ENCODE measurements at places on chromosomes 7 and 10.
A peak's percentile ranks its signal among the peaks of the same experiment; 100 is the strongest.

GRCh38 chr7:101179117-101179516, 976 bp downstream of the NAT16 start:
- no peak for DNase-seq
- no peaks in the 10 kb centered on the region for H3K36me3 ChIP-seq
- H3K27me3 ChIP-seq, result peaks cover 69% of the 10 kb centered on the region
- H3K27ac ChIP-seq, result no peak overlapping the region

DNA sequence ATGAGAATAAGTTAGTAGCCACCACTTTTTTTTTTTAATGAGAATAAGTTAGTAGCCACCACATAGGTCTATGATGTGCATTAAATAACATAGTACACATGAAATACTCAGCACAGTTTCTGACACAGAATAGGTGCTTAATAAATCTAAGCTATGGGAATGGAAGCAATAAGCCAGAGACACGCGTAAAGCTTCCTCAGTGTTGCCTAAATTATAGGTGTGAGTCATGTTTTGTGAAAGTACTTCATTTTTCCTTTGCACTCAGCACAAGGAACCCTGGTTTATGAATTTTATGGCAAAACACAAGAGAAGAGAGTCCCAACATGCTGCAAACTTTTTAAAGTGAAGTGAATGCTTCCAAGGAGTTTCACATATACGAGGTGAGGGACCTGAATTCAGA, 267.4 kb downstream of the RNLS start:
- H3K27ac ChIP-seq, result no peak overlapping the region
- no peak for DNase-seq
- peaks cover 24% of the 10 kb centered on the region for H3K36me3 ChIP-seq
- peaks cover 18% of the 10 kb centered on the region for H3K27me3 ChIP-seq
- H3K4me1 ChIP-seq, result peaks cover 13% of the 10 kb centered on the region

DNA sequence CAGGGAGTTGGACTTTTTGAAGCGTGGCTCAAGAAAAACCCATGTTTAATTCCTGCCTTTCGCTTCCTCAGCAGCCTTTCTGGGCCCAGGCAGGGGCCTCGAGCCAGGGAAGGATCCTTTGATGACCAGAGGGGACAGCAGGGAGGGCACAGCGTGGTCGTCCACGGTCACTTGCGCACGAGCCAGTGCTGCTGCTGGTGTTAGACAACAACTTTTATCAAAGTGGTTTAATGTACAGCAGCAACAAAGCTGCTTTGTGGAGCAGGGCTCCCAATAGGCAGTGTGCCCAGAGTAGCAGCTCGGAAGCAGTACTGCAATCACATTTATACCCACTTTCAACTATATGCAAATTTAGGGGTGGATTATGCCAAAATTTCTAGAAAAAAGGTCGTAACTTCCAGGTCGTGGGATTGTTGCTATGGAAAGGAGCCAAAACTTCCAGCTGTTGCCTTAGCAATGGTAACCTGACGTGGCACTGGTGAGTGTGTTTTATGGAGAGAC, 6.1 kb downstream of the GIMAP1 start:
- H3K4me3 ChIP-seq, result no peak overlapping the region
- no peaks in the 10 kb centered on the region for H3K27me3 ChIP-seq
- peaks cover 49% of the 10 kb centered on the region for H3K4me1 ChIP-seq
- H3K27ac ChIP-seq, result no peak overlapping the region
- DNase-seq, result no peak

GRCh38 chr7:55128693-55129394, 110.0 kb downstream of the EGFR start:
- DNase-seq, result no peak
- no peaks in the 10 kb centered on the region for H3K36me3 ChIP-seq
- peaks cover 18% of the 10 kb centered on the region for H3K4me1 ChIP-seq
- H3K27me3 ChIP-seq, result peaks cover 8% of the 10 kb centered on the region

GRCh38 chr10:110804376-110804775, 67.4 kb upstream of the PDCD4 start:
- no peak overlapping the region for H3K4me3 ChIP-seq
- no peak for DNase-seq
- peak overlapping the region; percentile 39 for H3K27ac ChIP-seq
- H3K27me3 ChIP-seq, result no peaks in the 10 kb centered on the region

DNA sequence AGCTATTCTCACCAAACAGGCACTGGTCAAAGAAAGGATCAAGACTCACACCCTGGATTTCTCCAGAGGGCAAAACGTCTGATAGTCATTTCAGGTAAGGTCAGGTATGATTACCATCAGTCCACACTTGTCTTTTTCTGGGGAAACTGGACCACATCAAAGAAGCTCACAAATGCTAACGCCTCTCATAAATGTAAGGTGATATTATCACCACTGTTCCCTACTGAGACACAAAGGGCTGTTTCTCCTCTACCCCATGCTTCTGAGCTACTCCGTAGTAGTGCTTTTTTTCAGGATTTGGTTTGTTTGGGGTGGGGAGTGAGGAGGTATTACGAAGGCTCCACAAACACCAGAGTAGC, 51.6 kb downstream of the CREB3L2 start:
- H3K27me3 ChIP-seq, result no peaks in the 10 kb centered on the region
- H3K27ac ChIP-seq, result no peak overlapping the region
- H3K4me1 ChIP-seq, result peaks cover 22% of the 10 kb centered on the region
- peaks cover 8% of the 10 kb centered on the region for H3K36me3 ChIP-seq

GRCh38 chr10:5089865-5090264, 4.3 kb upstream of the AKR1C3 start:
- no peak overlapping the region for H3K27ac ChIP-seq
- no peak overlapping the region for H3K4me3 ChIP-seq
- no peak for DNase-seq
- peaks cover 4% of the 10 kb centered on the region for H3K4me1 ChIP-seq
- peaks cover 10% of the 10 kb centered on the region for H3K27me3 ChIP-seq
- H3K36me3 ChIP-seq, result no peaks in the 10 kb centered on the region

GRCh38 chr7:12403287-12404181, at the start of gene VWDE:
VWDE (minus strand) TSS chr7:12403865; CDS start chr7:12403716, 149 bp downstream.
- peaks cover under 1% of the 10 kb centered on the region for H3K36me3 ChIP-seq
- peaks cover 24% of the 10 kb centered on the region for H3K27me3 ChIP-seq
- peak within 1 kb of the TSS; percentile 81 for H3K27ac ChIP-seq
- peak; percentile 52 for DNase-seq
- peak within 1 kb of the TSS; percentile 79 for H3K4me3 ChIP-seq

GRCh38 chr10:63438506-63439498, 27.0 kb downstream of the JMJD1C start:
- no peak overlapping the region for H3K4me3 ChIP-seq
- no peak for DNase-seq
- no peaks in the 10 kb centered on the region for H3K4me1 ChIP-seq
- H3K27me3 ChIP-seq, result no peaks in the 10 kb centered on the region
- no peaks in the 10 kb centered on the region for H3K36me3 ChIP-seq

DNA sequence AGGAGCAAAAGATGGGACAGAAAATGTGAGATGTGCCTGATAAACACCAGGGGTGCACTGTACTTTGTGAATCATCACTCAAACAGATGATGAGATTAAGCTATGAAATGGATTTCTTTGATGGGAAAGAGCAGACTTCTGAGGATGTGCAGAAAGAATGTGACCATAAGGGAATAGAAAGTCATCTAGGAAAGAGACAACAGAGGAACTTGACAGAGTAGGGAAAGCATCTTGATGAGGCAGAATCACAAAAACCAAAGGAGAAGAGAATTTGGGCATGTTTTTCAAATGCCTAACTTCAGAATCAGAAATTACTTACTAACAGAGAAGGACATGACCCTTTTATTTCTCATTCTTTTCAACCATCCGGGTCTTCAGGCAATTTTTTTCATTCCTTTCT, 82.4 kb upstream of the LRRTM3 start:
- H3K4me3 ChIP-seq, result no peak overlapping the region
- no peaks in the 10 kb centered on the region for H3K4me1 ChIP-seq
- no peak for DNase-seq
- no peak overlapping the region for H3K27ac ChIP-seq

- DNase-seq, result no peak
- H3K4me1 ChIP-seq, result peaks cover 2% of the 10 kb centered on the region
- H3K4me3 ChIP-seq, result no peak overlapping the region
- H3K27me3 ChIP-seq, result peaks cover 21% of the 10 kb centered on the region
- H3K36me3 ChIP-seq, result no peaks in the 10 kb centered on the region
Observed at GRCh38 chr7:1287752-1288201, 55.1 kb downstream of the UNCX start.

- H3K27me3 ChIP-seq, result peaks cover 2% of the 10 kb centered on the region
- no peak for DNase-seq
- H3K4me1 ChIP-seq, result no peaks in the 10 kb centered on the region
- no peaks in the 10 kb centered on the region for H3K36me3 ChIP-seq
- no peak overlapping the region for H3K4me3 ChIP-seq
- H3K27ac ChIP-seq, result no peak overlapping the region
Observed at GRCh38 chr10:23150091-23150490, 42.0 kb upstream of the PTF1A start.

DNA sequence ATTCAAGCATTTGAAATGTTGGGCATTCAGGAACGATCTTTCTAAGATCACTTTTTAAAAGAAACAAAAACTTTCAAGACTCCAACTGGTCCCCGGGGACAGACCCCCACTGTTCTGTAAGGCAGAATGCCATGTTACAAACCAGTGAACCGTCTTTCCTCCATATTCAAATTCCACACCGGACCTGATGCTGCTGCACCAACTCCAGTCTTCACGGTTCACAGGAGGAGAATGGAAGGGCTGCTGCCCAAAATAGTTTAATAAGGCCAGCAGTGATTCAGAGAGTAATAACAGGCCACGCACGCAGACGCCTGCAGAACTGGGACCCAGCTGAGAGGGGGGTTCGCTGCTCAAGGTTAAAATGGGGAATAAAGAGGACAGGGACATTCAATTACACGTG, 47.2 kb downstream of the OSBPL3 start:
- H3K36me3 ChIP-seq, result peaks cover 77% of the 10 kb centered on the region
- no peak overlapping the region for H3K27ac ChIP-seq
- no peak overlapping the region for H3K4me3 ChIP-seq
- no peak for DNase-seq
- H3K4me1 ChIP-seq, result peaks cover 74% of the 10 kb centered on the region

- no peak overlapping the region for H3K27ac ChIP-seq
- no peak for DNase-seq
- no peaks in the 10 kb centered on the region for H3K4me1 ChIP-seq
- H3K36me3 ChIP-seq, result no peaks in the 10 kb centered on the region
Observed at GRCh38 chr7:80622541-80622940, 15.9 kb upstream of the CD36 start.

- H3K4me3 ChIP-seq, result no peak overlapping the region
- no peak for DNase-seq
- H3K27me3 ChIP-seq, result peaks cover 1% of the 10 kb centered on the region
Observed at GRCh38 chr10:31947144-31947926, 18.7 kb upstream of the ARHGAP12 start.

DNA sequence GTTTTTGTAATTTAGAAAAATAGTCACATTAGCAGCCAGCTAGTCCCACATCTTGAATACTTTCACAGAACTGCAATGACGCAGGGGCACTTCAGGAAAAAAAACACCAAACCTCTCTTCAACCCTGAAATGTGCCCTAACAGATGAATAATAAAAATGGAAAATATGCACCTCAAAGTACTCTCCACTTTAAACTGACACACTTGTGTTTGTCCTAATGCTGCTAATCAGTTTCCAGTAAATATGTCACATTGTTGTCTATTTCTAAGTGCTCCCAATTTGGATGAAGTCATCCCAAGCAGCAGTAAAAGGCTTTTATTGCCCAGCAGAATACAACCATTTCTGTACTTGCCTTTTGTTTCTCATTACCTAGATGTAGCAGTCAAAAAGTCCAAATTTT, 86.7 kb downstream of the PARD3 start:
- no peak overlapping the region for H3K4me3 ChIP-seq
- no peak for DNase-seq
- no peaks in the 10 kb centered on the region for H3K4me1 ChIP-seq
- no peak overlapping the region for H3K27ac ChIP-seq
- H3K36me3 ChIP-seq, result no peaks in the 10 kb centered on the region
